Head of caudate nucleus (tissue), 42 donors: ENCODE measurements at places on chromosomes 5 and 9.

- peak; percentile 22 for DNase-seq
Measured at GRCh38 chr5:136457390-136458013, 92.2 kb upstream of the TRPC7 start.

DNA sequence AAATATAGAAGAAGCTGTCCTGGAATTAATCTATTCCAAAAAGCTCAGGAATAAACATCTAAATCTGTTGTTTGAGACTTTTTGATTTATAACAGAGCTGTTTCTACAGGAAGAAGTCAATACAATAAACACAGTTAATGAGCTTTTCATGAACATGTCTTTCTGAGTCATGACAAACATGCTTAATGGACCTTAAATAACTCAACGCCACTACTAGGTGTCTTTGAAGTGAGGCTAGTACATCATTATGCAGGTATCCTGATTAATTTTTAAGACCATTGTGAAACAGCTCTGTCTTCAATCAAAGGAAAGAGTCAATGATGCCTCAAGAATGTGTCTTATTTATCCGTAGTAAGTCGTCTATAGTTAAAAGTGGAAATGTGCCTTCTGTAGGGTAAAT, 131.6 kb downstream of the GABRB2 start:
- no peak for DNase-seq

GRCh38 chr5:171306781-171307591, 2.1 kb upstream of the TLX3 start:
- no peak for DNase-seq

GRCh38 chr5:139468421-139468931, 2.3 kb upstream of the SMIM33 start:
- no peak for DNase-seq

DNA sequence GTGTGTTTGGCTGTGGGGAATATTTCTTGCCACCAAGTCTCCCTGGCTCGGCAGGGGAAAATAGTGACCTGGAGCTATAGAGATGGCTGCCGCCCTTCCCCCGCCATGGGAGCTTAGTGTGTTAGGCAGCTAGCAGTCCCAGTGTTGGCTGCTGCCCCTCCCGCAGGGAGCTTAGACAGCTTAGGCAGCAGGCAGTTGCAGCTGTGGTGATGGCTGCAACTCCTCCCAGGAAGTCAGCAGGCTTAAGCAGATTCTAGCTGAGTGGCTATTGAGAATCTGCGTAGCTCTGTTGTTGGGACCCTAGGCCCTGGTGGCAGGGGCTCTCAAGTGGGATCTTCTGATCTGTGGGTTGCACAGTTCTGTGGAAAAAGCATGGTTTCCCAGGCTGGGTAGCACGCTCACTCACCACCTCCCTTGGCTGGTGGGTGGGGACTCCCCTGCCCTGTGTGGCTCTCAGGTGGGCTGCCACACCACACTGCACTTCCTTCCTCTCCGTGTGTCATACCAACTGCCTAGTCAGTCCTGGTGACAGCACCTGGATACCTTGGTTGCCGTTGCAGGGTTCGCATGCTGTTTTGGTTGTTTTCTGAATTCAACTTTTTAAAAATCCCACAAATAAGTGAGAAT, 9.3 kb downstream of the OR1N2 start:
- DNase-seq: no peak

DNA sequence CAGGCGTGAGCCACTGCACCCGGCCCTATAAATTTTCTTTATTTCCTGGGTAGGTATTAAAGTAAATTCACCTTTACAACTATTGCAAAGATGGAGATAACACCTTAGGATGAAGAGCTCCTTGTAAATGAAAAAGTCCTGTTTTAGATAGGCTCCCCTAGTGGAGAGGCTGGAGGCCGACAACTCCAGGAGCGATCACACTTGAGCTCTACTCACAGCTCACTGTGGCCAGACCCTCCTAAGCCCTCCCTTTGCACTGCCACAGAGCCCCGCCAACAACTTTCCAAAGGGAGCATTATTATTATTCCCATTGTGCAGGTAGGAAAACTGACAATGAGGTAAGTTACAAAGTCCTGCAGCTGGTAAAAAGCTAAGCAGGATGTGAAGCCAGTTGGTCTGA, 139.1 kb upstream of the ERCC6L2 start:
- DNase-seq: no peak

DNA sequence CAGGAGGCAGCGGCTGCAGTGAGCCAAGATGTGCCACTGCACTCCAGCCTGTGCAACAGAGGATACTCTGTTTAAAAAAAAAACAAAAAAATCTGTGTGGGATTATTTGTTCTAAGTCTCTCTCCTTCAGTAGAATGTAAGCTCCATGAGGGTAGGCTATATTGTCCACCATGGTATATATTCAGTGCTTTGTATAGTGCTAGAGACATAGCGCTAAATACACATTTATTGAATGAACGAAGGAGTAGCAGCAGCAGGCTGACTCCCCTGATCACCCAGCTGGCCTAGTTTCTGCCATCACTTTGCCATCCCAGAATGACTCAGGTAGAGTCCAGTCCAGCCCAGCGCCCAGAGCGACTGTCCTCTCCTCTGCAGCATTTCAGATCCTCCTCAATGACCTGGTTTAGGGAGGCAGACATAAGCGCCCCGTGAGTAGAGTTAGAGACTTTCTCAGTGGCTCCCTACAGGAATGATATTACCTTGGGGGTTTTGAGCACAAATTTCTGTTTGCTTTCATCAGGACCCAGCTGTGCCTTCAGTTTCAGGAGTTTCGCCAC, 716 bp downstream of the HARS1 start:
- DNase-seq: no peak

- no peak for DNase-seq
Measured at GRCh38 chr5:122501089-122501435, 189.0 kb downstream of the SNCAIP start.

GRCh38 chr5:38720554-38721361, 125.1 kb upstream of the OSMR start:
- DNase-seq: no peak

DNA sequence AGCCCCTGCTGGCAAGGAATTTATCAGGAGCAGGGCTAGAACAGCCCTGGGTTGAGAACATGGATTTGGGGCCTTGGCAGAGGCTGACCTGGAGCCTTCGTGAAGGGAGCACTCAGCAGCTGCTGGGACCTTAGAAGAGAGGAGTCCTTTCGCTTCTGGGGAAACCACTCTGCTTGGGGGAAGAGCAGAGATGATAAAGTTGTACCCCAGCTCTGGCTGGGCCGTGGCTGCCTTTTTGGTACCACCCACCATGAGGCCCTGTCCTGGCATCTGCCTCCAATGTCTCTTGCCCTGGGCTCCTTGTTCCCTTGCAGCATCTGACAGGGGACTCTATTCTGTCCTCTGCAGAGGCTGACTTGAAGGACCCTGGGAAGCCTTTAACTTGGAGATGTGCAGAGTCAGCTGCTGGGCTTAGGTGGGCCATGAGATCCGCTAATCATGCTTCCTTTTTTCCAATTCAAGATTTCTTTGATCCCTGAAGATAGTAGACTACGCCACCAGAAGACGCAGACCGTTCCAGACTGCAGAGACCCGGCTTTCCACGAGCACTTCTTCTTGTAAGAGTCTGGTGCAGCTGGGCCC, 20.2 kb downstream of the RGS3 start:
- DNase-seq: no peak

DNA sequence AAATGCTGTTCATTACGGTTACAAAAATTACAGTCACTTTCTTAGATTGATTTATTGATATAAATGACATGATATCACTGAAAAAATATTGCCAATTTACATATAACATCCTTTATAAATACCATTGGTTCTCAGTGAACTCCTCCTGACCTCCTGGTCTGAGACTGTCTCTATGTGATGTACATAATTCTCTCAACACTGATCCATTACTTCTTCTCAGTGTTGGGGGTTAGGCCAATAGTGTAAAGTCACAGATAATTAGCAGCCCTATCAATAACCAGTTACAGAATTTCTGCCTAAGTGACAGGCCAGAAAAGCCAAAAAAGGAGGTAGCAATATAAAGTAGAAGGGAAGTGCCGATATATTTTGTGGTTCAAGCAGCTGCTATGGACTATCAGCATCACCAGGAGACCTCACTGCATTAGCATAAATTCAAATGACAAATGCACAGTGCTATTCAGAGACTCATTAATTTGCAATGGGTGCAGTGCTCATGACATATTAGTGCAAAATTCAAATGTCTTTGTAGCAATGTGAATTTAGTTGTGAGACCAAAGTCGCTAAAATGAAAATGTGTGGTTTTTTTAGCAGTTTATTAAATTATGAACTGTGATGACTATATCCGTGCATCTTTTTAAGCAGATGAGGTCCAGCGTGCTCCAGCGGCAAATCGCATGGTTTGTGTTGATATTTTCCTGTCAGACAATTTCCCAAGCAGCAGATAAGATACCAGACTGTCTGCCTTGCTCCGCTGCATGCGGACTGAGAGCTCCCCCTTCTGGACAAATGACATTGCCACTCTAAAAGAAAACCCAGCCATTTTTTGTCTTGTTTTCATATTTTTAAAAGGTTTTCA, 144.6 kb downstream of the CETN3 start:
- peak; percentile 74 for DNase-seq

DNA sequence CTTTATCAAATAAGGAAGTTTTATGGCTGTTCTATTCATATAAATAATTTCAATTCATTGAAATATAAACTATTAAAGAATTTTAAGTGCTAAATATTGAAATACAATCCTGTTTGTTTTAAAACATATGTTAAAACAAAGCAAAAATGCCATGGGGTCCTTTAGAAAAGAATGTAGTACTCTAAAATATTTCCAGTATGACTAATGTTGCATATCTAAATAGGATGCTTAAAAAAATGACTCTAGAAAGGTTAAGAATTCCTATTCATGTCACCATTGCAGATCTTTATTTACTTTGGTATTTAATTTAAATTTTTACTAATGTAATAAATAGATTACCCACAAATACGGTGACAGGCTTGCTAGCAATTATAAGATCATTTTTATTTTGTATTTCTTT, 132.3 kb downstream of the ZNF608 start:
- DNase-seq: no peak

DNA sequence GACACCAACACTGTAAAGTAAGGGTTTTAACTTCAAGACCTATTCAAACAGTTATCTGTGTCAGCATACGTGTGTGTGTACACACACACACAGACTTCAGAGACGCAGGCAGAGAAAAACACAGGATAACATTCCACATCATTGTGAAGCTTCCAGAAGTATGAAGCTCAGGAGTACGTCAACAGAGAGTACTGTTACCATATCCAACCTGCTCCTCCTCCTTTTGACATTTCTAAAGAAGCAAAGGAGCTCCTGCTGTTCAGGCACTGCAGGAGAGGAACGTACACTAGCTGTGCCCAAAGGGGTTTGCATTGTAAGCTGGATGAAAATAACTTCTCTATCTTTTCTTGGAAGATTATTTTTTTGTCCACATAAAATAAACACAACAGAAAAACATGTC, 180.7 kb downstream of the MEF2C start:
- no peak for DNase-seq

DNA sequence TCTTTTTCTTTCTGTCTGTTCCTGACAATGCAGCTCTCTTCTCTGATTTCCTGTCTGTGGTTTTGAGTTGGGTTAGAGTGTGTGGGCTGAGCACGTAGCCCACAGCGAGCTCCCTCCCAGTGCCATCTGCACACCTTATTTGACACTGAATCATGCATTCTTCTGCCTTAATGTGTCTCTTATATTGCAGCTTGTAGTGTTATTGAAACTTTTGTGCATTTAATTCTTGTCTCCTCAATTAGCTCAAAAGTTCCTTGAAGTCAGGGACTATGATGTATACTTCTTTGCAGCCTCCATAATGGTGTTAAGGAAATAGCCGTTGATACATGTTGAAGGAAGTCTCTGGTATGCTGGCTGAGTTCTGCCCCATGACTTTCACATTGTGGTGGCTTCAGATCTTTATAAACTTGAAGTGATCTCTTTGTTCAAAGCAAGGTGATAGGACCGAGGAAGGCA, 576.2 kb upstream of the CLINT1 start:
- DNase-seq: no peak

DNA sequence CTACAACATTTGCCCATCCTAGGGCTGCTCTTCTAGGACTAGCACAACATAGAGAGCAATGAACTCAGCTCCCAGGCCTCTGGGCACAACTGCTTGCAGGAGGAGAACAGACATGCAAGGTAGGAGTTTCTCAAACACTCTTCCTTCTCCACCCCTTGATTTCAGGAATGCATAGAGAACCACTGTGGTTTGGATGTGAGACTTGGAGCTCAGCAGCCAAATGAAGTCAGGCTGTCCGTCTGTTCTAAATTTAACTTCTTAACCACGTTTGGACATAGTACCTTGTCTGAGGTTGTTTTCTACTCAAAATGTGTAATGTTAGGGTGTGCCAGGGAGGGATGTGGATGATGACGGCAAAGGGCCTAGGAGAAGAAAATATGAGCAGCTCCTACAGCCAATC, 515.1 kb upstream of the TNC start:
- DNase-seq: no peak

- DNase-seq: no peak
Measured at GRCh38 chr5:147520450-147520849, 10.6 kb upstream of the DPYSL3 start.

GRCh38 chr5:120053841-120054240, 410.3 kb upstream of the PRR16 start:
- DNase-seq: no peak

DNA sequence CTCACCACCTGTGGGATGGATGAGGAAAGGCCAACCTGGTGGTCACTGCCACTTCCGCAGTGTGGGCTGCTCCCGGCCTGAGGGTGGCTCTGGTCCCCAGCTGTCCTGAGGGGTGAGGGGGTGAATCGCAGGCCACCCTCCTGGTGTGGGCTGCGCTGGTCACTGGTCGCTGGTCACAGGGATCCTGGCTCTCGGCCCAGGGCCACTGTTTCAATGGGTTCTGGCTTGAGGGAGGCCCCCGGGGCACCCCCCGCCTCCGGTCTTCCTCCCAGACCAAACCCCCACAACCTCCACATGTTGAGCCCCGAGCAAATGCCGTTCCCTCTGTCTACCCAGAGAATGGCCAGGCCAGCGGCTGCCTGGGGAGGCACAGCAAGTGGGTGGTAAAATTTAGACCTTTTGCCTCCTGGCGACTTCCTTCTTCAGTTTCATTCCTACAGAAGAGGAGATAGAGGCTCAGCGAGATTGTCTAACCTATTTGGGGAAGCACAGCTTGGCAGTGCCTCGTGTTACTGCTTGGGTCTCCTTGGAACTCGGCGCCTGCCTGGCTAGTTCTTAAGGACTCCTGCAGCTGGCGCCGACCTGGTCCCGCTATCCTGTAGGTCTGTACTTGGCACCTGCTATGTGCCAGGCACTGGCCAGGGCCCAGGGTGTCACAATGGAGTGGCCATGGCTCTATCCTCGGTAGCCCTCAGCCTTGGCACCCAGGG, 48.2 kb downstream of the RXRA start:
- DNase-seq: peak; percentile 26

DNA sequence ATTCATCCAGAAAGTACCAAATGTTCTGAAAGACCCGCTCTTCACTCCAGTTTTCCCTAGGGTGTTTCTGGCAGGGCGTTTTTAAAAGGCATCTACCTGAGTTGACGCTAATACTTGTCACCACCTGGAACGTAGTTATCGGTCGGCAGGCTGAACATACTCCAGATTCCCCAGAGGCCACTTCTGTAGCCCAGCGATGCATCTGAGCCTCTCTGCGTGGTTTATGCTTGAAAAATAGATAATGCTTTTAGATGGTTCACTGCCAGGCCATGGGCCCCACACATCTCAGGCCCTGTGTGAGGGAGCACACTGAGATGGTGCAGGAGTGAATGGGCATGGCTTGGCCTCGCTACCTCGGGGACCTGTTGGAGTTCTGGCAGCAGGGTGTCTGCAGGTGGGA, 33.0 kb upstream of the NCS1 start:
- DNase-seq: no peak
